ENCODE measurements at places on chromosomes 6 and 20.

- no peak for DNase-seq
These were observed 6.8 kb upstream of the PLCB4 start for GRCh38 chr20:9062066-9062465.

GRCh38 chr6:118617417-118617816, 34.0 kb downstream of the CEP85L start:
- no peak for DNase-seq

GRCh38 chr6:47377971-47378370, 68.3 kb upstream of the TNFRSF21 start:
- DNase-seq: no peak

DNA sequence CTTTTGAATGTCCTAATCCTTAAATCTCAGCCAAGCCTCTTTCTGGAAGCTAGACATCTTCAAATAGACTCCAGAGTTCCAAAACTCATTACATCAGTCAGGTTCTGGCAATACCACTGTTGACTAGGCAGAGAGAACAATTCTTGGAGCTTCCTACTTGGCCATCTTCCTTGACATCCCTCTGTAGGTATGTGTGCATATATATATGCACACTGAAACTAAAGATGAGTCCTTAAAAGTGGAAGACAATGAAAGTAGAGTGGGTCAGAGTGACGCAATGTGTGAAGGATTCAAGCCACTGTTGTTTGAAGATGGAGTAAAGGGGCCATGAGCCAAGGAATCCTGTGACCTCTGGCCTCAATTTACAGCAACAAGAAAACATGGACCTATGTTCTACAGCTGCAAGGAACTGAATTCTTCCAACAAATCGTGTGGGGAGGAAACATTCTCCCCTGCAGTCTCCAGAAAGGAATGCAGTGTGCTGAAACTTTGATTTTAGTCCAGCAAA, 18.7 kb upstream of the DUSP22 start:
- DNase-seq: no peak

DNA sequence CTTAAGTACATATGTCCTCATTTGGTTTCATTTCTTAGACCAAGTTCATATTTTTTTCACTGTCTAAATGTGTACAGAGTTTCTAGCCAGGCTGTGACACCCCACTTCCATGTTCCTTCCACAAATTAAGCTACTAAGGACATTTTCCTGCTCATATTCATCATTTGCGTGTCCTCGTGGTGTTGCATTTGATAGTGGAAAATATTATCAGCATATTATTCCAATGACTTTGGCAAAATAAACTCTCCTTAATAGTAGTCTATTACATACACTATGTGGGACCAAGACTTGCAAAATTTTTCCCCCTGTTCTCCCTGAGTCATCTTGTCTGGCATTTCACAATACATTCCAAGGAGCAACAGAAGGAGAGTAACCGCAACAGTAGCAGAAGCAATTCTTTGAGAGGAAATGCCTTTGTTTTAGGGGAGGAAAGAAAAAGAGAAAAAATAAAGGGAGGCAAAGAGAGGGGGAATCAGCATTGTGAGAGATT, 599.2 kb downstream of the COL12A1 start:
- DNase-seq: peak; percentile 91

DNA sequence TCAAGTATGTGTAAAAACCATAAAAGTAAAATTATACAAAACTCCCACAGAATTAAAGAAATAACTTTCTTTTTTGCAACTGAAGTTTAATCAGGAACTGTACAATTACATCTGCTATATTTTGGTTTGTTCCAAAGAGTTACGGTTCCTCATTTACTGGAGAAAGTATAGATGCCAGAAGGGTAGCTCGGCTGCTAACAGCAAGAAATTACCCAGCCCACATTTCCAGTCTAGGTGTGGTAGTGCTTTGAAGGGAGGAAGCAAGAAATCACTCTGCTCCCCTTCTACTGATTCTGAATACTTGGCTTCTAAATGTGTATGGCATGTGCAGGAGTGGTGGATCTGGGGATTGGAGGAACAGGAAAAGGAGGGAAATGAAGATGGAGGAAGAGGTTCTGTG, 441.3 kb downstream of the CDC5L start:
- DNase-seq: no peak

DNA sequence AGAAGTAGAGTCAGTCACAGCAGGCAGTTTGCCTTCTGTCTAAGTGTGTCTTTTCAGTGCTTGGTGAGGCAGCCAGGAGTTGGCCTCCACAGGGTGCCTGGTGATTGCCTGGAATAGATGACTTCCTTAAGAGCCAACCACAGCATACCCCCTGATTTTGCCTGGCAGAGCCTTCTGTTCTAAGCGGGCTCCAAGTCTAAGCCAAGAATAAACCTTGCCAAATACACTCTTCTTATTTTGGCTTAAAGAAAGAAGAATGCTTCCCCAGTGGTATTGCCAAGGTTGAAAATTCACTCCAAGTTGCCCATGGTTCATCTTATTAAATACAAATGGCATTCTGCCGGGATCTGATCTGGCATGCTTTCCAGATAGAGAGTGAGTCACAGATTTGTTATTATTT, 1424.8 kb upstream of the EYS start:
- DNase-seq: no peak

All from AG04449 (cell line).